IMR-90 (cell line): ENCODE measurements at places on chromosomes 3 and 15. TPM values are rescaled to one million over a fixed set of nuclear protein-coding genes. Genes with fewer than 3 reads are reported as not detected.

Gene PLXNA1
- 13.6 and 14.4 TPM in 2 replicates for total RNA-seq

Gene IMPG2
- 0.18 and 0.28 TPM in 2 replicates for total RNA-seq

Gene SELENOT
- 399 and 415 TPM in 2 replicates for total RNA-seq

Gene FAM3D
- not detected in 2 replicates for total RNA-seq

Gene CHRFAM7A
- total RNA-seq = 0.18 TPM in 1 of 2 replicates, not detected in the other

Gene VWA5B2
- not detected in 2 replicates for total RNA-seq

Gene GPR149
- total RNA-seq = not detected in 2 replicates

Gene CACNA2D2
- total RNA-seq = not detected in 2 replicates

- peak; percentile 55 for DNase-seq
Measured at GRCh38 chr3:65342084-65342683, 654.4 kb upstream of the ADAMTS9 start.

DNA sequence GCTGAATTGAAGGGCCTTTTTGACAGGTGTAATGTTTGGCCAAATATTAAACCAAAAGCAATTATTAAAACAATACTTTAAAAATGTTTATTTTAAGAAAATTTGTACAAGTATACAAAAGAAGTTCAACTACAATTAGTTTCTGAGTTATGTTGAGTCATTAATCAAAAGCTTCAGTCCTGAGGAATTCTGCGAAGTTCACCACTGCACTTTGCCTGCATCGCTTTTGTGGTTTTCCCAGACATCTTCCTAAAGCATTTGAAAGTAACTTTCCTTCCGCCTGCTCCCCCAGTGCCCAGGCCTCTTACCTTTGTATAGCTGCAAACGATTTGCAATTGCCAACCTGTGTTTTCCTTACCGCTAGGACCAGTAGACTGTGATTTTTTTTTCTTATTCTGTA lies 69.5 kb downstream of the KCNAB1 start:
- DNase-seq = no peak

DNA sequence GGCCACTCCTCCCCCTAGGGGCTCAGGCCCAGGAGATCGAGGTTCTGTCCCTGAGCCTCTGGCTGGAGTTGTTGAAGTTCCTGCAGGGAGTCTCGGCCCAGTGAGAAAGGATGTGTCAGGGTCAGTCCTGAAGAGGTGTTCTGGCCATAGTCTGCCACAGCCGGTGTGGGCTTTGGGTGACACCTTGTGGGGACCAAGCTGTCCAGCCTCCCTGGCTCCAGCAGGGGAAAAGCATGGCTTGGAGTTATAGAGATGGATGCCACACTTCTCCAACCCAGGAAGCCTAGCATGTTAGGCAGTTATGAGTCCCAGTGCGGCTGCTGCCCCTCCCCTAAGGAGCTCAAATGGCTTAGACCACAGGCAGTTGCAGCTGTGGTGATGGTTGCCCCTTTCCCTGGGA lies 945.6 kb upstream of the GBE1 start:
- no peak for DNase-seq

GRCh38 chr3:66342717-66343356 lies 122.0 kb downstream of the SLC25A26 start:
- DNase-seq = no peak

- no peak for DNase-seq
Measured at GRCh38 chr3:100600181-100601042, 9.0 kb upstream of the ADGRG7 start.

DNA sequence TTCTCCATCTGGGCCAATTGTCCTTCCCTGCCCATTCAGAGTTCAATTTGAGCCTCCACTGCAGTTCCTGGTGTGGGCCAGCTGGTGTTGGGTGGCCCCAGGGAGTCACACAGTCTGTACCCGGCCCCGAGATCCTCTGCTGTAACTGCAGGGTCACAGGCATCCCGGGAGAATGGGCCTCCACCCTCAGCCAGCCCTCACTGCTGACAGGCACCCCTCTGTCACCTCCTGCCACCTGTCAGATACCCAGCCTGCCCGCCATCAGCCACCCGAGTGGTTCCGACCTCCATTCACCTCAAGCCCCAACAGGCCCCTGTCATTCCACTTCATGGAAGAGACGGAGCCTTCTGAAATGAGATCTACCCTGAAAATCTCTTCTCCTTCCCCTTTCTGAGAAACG lies 73.2 kb downstream of the ST8SIA2 start:
- no peak for DNase-seq

DNA sequence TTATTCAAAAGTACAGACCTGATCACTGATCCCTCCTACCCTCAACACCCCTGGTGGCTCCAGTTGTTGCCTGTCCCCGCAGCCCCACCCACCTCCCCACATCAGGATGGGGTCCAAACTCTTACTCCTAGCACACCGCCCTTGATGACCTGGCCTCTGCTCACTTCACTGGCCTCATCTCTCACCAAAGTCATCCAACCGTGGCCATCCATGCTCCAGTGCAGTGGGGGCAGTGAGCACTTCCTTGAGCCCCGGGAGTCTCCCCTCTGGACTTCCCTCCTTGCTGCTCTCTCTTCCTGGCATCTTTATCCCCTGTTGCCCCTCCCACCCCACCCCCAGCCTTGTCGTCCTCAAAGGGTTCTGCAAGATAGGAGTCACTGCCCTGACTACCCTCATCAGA lies 191.1 kb downstream of the CACNA2D3 start:
- no peak for DNase-seq

- DNase-seq = peak; percentile 82
Measured at GRCh38 chr15:40054855-40055575, 16.0 kb upstream of the SRP14 start.

DNA sequence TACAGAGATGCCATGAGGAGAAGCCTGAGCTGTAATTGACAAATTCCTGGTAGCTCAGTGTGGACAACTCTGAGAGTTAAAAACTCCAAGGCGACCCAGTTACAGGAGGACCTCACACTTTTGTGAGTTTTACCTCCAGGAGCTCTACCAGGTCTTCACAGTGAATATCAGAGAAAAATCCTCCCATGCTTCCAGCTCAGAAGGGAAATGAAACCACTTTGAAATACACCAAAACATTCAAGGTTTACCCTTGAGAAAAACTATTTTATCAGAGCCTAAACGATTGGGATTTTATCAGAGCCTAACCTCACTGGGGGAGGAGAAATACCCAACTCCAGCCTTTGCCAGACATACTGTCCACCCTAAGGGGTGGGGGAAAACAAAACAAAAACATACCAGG lies 52.4 kb downstream of the MCCC1 start:
- DNase-seq = no peak

DNA sequence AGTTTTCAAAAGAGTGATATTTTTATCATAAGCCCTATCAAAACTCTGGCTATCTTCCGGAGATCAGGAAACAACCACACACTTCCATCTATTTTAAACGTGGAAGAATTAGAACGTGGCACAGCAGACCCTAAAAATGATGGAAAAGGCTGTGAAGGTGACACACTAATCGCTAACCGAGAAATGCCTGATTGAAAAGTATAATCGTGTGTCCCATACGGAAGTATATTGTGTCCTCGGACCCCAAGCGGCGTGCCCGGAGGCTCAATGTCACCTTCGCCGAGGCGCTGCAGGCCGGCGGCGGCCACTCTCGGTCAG lies 642 bp downstream of the COX5A start:
- no peak for DNase-seq

GRCh38 chr3:15887261-15887660 lies 89.5 kb upstream of the ANKRD28 start:
- DNase-seq = no peak

GRCh38 chr15:69853544-69853951 lies 244.2 kb downstream of the TLE3 start:
- peak; percentile 84 for DNase-seq

DNA sequence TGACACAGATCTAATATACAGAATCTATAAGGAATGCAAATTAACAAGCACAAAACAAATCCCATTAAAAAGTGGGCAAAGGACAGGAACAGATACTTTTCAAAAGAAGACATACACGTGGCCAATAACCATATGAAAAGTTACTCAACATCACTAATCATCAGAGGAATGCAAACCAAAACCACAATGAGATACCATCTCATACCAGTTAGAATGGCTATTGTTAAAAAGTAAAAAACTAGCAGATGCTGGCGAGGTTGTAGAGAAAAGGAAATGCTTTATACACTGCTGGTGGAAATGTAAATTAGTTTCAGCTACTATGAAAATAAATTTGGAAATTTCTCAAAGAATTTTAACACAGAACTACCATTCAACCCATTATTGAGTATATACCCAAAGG lies 50.7 kb downstream of the ADAMTS17 start:
- no peak for DNase-seq

DNA sequence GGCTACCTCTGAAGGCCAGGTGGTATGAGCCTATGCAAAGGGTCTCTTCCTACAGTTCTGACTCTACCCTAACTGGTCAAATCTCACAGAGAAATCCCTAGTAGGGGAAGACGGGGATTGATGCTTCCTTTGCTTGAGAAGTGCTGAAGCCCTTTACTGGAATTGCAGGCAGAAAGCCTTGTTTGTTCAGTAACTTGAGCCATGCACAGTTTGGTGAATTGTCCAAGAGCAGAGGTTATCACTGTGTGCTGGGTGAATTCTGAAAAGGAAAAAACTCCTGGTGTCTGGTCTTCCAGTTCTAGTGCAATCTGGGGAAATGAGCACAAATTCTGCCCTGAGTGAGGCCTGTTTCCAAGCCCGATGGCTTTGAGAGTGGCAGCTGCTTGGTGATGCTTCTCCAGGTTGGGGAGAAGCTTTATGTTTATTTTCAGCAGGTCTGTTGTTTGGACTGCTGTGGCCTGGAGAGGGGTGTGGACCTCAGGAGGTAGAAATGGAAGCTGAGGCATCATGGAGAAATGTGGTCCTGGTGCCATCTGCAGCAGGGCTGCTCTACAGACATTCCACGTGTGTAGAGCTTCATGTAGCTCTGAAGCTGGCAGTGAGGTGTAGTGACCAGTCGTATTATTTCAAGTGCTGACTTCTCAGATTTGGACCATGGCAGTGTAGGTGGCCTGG lies 60.9 kb downstream of the ARNT2 start:
- peak; percentile 69 for DNase-seq

- DNase-seq = no peak
Measured at GRCh38 chr3:145696011-145696410, 465.0 kb downstream of the PLOD2 start.

- peak; percentile 94 for DNase-seq
Measured at GRCh38 chr3:192957441-192958021, 39.9 kb upstream of the MB21D2 start.
